Renal cortex interstitium (tissue), 15 donors: ENCODE measurements at places on chromosomes 3 and 15.

DNA sequence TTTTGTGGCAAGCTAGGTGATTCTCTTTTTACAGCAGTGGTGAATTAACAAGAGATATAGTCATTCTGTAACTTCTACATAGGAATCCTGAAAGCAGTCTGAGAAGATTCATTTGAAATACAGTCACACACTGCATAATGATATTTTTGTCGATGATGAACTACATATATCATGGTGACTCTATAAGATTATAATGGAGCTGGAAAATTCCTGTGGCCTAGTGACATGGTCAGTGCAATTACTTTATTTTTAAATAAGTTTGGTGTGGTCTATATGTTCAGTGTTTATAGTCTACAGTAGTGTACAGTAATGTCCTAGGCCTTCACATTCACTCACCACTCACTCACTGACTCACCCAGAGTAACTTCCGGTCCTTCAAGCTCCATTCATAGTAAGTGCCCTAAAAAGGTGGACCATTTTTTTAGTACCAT, 511.4 kb upstream of the MCTP2 start:
- DNase-seq: no peak

DNA sequence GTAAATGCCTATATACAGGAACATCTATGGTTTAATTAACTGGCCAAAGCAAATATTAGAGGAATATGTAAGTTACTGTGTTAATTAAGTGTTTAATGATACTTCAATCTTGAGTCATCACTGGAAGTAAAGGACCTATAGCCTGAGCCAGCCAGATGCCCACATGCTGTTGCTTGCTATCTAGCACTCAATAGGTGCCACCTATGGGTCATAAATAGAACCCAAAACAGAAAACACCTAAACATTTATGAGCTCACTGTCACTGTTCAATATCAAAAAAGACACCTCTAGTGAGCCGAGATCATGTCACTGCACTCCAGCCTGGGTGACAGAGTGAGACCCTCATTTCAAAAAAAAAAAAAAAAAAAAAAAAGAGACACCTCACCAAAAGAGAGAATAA, 48.4 kb upstream of the IP6K2 start:
- no peak for DNase-seq

DNA sequence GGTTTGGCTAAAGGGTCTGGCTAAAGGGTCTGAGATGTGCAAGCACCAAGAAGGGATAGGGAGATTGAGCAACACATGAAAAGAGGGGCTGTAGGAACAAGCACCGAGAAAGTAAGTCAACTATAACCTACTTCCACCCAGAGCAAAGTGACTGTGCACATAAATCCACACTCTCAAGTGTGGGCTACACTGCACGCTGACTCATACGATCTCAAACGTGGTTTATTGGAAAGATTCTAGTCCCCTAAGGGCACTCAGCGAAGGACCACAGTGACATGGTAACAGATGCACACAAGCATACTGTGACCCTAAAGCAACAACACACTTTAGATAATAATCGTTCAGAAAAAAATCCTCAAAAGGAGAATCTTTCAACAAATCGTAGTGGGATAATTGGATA, 48.0 kb downstream of the EHHADH start:
- DNase-seq: no peak

GRCh38 chr15:42068601-42069000, 25.8 kb downstream of the PLA2G4D start:
- no peak for DNase-seq

- no peak for DNase-seq
These were observed 51.3 kb downstream of the SENP2 start for GRCh38 chr3:185637388-185637787.

DNA sequence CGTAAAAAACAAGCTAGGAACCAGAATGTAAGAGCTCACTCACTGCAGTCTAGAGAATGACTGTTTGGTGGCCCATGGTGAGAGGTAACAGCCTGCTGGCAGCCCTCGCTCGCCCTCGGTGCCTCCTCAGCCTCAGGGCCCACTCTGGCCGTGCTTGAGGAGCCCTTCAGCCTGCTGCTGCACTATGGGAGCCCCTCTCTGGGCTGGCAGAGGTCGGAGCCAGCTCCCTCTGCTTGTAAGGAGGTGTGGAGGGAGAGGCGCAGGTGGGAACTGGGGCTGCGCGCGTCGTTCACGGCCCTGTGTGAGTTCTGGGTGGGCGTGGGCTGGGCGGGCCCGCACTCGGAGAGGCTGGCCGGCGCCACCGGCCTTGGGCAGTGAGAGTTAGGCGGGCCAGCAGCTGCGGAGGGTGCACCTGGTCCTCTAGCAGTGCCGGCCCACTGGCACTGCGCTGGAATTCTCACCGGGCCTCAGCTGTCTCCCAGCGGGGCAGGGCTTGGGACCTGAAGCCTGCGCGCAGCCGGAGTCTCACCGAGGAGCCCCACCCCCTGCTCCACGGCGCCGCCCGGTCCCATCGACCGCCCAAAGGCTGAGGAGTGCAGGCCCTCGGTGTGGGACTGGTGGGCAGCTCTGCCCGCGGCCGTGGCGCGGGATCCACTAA, 420.6 kb downstream of the RBMS3 start:
- DNase-seq: no peak

GRCh38 chr3:150458001-150458400, 49.9 kb downstream of the TSC22D2 start:
- DNase-seq: no peak

DNA sequence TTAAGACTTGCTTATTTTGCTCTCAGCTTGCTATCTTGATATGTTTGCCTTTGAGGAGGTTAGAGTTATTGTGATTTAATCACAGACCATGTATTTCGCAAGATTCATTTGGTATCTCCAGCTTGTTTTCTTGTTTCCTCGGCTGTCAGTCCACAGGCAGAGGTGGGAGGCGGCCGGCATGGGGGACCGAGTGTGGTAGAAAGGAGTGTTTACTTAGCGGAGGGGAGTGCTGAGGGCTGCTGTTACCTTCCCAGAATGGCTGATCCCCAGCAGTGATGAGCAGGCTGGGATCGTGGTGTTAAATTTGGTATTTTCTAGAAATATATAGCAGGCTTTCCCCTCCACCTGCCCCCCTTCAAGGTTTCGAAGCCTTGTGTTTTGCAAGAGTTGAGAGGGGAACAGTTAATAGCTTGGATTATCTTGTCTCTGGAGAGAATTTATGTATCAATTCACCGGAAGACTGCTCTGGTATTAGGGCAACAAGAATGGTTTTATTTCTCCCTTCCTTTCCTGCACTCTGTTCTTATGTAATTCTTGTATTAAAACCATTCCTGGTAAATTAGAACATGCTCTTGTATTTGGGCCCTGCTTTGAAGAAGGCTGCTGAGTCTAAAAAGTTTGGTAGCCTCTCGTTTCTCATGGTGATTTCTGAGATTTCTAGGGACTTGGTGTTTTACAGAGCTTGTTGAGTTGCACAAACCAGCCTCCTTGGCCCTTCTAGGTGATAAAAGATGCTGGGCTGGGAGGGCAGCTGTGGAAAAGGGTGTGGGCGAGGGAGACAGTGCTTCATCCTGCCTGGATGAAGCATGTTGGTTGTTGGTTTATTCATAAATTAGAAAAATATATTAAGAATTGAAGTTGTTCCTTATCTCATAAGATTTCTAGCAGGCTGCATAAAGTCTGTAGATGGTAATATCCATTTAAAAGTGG, 151.4 kb downstream of the IGF1R start:
- DNase-seq: no peak

GRCh38 chr3:73609655-73610054, 15.1 kb downstream of the PDZRN3 start:
- no peak for DNase-seq

GRCh38 chr15:72472992-72473610, 1.0 kb upstream of the ARIH1 start:
- DNase-seq: peak; percentile 14

DNA sequence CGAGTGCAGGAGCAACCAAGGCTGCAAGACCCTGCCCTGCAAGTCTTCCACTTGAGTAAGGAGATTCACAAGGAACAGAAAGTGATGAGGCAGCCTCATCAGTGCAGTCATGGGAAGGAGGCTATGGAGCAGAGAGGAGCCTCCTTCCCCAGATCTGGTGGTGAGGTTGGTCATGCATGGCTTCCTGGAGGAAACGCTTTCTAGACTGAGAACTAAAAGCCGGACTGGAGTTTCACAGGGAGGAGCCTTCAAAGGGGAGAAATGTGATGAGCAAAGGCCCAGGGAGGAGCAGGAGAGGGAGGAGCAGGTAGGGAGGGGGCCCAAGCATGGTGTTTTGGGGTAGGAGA, 139.9 kb downstream of the SRGAP3 start:
- no peak for DNase-seq

DNA sequence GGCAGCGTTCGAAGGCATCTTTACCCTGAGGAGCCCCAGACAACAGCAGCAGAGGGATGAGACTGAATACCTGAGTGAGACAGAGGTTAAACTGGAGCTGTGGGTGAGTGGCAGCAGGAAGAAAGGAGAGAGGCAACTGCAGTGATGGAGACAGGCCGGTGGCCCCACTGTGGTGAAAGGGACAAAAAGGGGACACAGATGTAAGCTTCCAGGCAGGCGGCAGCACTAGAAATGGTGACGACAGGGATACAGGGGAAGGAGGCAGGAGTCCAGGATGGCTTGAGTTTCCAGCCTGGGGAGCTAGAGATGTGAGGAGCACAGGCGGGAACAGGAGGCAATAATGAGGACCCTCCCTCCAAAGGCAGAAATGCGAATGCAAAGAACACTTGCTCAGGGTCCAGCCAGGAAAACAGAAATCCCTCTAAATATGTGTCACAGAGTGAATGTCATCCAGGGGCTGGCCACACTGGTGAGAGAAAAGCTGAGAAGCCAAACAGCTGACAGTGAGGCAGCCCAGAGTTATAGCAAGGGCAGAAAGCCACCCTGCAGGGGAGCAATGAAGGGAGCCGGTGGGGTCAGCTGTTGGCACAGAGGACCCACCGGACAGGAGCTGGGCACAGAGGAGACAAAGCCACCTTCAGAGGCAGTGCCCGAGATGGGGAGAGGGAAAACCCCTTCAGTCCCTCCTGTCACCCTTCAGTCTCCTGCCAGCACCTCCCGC, 70.1 kb downstream of the TBC1D2B start:
- no peak for DNase-seq

DNA sequence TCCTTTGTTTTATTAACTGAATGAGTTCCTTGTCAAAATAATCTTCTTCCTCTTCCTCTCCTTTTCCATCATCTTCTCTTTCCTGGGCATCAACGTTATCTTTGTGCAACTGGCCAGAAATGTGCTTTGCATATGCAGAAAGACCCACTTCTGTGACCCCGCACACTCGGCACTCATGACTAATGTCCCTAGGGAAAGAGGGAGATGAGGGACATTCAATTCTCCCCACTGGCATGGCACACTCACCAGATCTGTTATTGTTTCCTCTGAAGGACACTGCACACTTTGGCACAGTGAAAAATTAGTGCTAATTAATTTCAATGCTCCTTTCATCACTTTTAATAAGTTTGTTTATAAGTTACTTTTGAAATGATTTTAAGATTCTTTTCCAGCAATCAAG, 34.0 kb downstream of the ZNF106 start:
- no peak for DNase-seq
